GM04503 (cell line): ENCODE measurements at places on chromosomes 12 and 14.
A peak's percentile ranks its signal among the peaks of the same experiment; 100 is the strongest.

GRCh38 chr12:124904306-124905098 lies 9.9 kb downstream of the UBC start:
- DNase-seq = peak; percentile 97

DNA sequence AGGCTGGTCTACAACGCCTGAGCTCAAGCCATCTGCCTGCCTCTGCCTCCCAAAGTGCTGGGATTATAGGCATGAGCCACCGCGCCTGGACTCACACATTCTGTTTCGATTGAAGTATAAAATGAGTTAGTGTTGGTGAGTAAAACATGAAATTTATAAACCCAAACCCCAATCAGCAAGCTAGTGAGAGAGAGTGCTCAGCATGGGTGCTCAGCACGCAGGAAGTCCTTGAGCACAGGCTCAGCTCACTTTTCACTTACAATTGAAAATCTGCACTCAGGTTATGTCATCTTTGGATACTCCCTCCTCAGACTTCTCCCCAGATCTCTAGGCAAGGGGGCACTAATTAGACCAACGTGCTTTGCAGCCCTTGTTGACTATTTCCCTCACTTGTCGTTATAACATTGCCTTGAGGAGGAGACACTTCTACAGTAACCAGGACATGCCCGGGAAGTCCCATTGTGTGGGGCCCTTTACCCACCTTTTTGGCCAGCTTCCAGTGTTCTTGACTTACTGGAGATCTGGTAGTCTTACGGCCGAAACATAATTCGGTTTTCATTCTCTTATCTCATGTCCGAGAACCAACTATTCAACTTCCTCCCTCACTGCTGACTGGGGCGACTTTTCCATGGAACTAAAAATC lies 68.5 kb upstream of the AMN1 start:
- no peak for DNase-seq

- no peak for DNase-seq
These were observed 232.7 kb downstream of the RPAP3 start for GRCh38 chr12:47473091-47473490.

- no peak for DNase-seq
These were observed 37.7 kb upstream of the NR1H4 start for GRCh38 chr12:100435957-100436356.

GRCh38 chr14:68675233-68675577 lies 117.7 kb downstream of the ZFP36L1 start:
- no peak for DNase-seq

- DNase-seq = no peak
These were observed 8.1 kb upstream of the PTGDR start for GRCh38 chr14:52259434-52259833.

DNA sequence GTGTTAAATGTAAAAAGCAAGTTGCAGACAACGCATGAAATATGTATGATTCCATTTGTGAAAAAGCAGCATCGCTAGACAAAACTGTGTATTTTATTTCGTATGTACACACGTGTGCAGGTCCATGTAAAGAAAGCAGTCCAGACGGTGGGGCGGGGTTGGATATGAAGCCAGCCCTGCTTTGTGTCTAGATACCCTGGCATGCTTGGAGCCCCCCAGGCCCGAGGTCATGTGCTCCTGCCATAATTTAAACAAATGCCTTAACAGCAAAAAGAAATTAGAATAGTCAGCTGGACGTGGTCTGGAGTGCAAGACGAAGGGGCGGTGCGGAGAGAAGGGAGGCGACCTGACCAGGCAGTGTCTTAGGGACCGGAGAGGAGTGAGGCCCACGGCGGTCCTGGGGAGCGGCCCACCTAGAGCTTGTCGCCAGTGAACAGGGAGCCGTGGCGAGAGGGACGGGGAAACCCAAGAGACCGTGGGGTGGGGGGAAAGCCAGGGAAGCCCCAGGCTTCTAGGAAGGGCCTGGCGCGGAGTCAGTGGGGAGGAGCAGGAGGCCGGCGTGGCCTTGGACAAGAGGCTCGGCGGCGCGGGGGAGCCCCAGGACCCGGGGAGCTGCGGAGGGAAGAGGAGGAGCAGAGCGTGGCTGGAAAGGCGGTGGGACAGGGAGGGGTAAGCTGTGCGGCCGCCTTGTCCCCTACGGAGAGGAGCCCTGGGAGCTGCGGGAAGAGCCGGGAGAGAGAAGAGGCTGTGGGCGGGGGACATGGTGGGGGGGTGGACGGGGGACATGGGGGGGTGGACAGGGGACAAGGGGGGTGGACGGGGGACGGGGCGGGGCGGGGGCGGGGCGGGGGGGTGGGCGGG lies 118.5 kb upstream of the C14orf180 start:
- DNase-seq = no peak

DNA sequence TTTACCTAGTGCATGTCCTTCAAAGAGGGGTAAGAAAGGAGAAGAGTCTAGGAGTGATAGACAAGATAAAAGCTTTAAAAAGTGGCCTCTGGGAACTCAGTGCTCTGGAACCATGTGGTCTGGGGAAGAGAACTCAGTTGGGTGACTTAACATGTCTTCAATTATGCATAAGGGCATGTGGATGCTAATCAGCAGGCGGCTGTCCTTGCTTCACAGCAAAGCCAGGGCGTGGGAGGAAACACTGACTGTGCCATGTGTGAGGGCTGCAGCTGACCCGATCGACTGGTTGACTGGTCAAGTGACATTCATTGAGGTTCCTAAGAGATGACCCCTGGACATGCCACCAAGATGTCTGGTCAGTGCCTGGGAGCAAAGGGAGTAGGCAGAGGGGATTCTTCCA lies 1053.8 kb downstream of the BCL11B start:
- no peak for DNase-seq

GRCh38 chr12:39622306-39622705 lies 2.7 kb upstream of the ABCD2 start:
- DNase-seq = no peak

DNA sequence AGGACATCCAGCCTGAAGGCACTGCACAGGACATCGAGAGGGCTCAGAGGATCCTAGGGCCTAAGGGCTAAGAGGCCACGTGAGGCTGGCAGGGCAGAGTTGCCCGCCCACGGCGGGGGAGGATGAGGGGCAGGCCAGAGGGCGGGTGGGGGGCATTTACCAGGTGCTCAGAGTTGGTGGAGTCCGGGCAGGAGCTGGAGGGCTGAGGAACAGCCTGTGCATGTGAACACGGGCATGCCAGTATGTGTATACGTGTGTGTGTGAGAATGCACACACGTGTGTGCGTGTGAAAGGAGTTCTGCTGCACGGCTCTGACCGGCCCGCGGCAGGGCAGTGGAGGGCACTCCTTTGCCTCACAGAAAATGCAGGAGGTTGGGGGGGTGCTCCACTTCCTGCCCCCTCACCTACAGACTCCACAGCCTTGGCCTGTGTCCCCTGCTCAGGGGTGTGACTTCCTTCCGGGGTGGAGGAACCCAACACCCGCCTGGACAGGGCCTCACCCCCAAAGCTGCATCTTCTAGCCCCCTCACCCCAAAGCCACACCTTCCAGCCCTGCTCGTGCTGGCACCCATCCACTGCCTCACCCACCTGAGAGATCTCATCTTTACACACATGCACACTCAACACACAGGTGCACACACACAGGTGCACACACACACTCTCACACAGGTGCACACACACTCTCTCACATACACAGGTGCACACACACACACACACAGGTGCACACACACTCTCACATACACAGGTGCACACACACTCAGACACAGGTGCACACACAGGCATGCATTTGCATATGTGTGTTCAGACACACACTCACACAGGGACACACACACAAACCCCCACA lies 11.8 kb upstream of the GPR132 start:
- DNase-seq = no peak

DNA sequence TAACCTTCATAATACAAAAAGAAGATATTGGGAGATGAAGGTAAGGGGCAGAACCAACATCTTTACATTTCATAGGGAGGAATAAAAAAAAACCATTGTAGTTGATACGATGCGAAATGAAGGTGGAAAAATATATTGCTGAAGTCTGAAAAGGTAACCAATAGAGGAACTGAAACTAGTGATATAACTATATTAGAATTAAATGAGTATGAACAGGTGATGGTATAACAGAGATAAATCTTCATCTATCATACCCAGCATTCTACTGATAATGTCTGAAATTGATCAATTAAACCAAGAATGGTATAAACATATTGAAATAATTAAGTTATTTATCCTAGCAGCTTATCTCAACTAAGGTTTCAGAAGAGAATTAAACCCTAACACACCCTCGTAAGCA lies 332.1 kb downstream of the NELL2 start:
- DNase-seq = no peak

- no peak for DNase-seq
These were observed 20.9 kb downstream of the HNRNPC start for GRCh38 chr14:21248338-21248737.

DNA sequence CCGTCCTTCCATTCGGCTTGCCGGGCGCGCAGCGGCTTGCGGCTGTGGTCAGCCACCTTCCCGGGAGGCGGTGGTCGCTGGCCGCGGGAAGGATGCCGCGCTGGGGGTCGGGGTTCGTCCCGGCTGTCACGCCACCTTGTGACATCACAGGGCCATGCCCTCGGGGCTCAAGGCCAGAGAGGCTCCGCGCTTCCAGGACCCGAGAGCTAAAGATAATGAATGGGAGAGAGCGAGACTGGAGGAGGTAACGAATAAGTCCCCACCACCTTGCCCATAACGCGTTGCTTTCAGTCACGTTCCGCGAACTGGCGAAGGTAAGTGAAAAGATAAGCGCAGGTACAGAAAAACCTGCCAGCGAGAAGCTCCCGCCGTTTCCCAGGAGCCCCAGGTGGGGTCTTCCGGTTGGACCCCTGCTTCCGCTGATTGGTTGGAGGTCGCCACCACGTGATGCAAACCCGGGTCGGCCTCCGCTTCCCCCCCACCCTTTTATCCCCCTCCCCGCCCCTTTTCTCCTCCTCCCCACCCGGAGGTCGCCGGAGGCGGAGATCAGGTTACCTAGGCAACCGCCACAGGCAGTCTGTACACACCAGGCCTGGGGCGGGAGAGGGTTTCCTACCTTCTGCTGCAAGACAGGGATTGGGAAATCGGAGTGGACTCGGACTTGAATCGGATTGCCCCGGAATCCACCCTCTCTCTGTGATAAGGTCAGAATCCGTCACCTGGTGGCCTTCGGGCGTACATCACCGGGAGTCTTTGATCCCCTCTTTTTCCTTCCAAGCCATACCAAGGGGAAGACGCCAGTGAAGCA lies at the start of gene LRRC9:
Gene LRRC9, plus strand, starts transcription at position 575 of the 808 bp plus-strand sequence.
- DNase-seq = no peak

- no peak for DNase-seq
These were observed 177.5 kb downstream of the ADGRD1 start for GRCh38 chr12:131131077-131131807.

GRCh38 chr14:38536376-38537038 lies 280.6 kb upstream of the CLEC14A start:
- no peak for DNase-seq

- no peak for DNase-seq
These were observed 967.9 kb downstream of the FSCB start for GRCh38 chr14:43539210-43539609.

GRCh38 chr14:85310491-85311272 lies 219.3 kb upstream of the FLRT2 start:
- DNase-seq = no peak

GRCh38 chr12:57835366-57836288 lies 10.9 kb downstream of the CTDSP2 start:
- no peak for DNase-seq

DNA sequence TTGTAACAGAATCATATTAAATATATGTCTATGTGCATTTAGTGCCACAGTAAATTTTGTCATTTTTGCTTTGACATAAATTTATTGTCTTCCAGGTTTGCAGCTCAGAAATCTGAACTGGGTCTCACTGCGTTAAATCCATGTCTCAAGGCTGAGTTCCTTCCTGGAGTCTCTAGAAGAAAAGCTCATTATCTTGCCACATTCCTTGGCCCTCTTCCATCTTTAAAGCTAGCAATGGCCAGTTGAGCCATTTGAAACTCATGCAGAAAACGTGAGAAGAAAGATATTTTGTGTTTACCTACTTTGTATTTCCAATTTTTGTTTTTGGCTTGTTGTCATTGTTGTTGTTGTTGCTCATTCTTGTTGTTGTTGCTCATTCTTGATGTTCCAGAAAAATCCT lies 10.7 kb downstream of the PRH1 start:
- peak; percentile 11 for DNase-seq

GRCh38 chr12:101563212-101563611 lies 31.6 kb upstream of the MYBPC1 start:
- DNase-seq = no peak

- no peak for DNase-seq
These were observed 163.6 kb downstream of the MDGA2 start for GRCh38 chr14:47511829-47512228.

DNA sequence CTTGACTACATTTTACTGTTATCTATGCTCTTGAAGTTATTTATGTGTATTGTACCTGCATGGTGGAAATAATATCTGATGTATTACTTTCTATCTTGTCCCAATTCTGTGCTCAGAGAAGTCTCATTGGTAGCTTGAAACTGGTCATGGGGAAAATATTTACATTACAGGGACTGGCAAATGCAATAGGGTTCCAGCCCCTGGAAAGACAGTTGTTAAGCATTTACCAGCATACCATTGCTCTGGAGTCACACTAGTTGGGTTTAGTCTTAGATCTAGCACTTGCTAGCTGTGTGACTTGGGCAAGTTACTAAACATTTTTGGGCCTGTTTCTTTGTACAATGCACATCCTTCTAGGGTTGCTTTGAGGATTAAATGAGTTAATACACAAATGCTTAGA lies 86.3 kb upstream of the NRXN3 start:
- no peak for DNase-seq

- DNase-seq = no peak
These were observed 152.9 kb downstream of the ZFP36L1 start for GRCh38 chr14:68639758-68640574.
